Fibroblast of the aortic adventitia (primary cell): ENCODE measurements at places on chromosomes 1 and 21.

GRCh38 chr1:61453111-61453961 lies 271.6 kb downstream of the TM2D1 start:
- peak; percentile 98 for DNase-seq

DNA sequence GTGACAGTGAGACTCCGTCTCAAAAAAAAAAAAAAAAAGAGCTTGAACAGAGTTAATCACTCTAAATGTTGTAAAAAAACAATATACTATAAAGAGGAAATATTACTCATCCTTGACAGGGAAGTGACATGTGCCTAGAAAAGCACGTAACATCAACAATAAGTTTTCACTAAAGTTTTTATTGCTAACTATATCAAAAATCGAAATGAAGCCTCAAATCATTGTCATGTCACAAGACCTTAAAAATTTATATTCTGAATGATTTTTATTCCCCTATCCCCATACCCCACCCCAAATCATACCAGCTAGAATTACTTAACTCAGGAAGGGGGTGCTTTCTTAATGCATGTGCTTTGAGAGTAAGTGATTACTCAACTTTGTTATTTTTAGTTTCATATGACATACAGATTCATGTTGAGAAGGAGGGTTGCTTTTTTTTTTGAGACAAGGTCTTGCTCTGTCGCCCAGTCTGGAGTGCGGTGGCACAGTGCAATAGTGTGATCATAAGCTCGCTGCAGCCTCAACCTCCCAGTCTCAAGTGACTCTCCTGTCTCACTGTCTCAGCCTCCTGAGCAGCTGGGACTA lies 53.6 kb upstream of the MUTYH start:
- no peak for DNase-seq

DNA sequence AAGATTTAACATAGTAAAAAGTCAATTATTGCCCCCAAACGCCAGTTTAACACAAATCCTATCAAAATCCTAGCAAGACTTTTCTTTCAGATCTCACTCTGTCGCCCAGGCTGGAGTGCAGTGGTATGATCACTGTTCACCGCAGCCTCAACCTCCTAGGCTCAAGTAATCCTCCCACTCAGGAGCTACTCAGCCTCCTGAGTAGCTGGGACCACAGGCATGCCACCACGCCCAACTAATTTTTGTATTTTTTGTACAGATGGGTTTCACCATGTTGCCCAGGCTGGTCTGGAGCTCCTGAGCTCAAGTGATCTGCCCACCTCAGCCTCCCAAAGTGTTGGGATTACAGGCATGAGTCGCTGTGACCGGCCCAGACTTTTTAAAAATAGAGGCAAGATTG lies 4.8 kb downstream of the SNIP1 start:
- peak; percentile 21 for DNase-seq

DNA sequence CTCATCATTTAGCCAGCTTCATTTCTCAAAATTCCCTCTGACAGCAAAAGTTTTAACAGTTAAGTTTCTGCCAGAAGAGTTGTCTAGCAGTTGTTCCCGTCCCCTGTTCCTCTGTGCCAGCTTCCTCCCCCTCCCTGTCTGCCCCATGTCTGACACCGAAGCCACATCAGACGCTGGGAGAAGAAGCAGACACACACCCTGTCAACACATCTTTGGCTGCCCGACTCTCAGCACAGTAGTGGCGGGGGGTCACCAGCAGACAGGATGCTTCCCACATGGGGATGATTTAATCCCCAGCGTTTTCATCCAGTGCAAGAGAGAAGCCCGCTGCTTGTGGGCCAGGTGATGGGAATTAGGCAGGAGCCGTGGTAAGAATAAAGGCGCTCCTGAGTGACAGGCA lies 379.4 kb upstream of the RUNX1 start:
- DNase-seq: peak; percentile 31

GRCh38 chr1:220888417-220888986 lies 9.3 kb downstream of the HLX start:
- DNase-seq: no peak

- no peak for DNase-seq
Observed at GRCh38 chr1:204475656-204476432, 18.8 kb downstream of the PIK3C2B start.

GRCh38 chr1:37146071-37146470 lies 111.8 kb upstream of the GRIK3 start:
- no peak for DNase-seq

GRCh38 chr1:38640371-38640770 lies 219.2 kb downstream of the RRAGC start:
- DNase-seq: no peak

- peak; percentile 79 for DNase-seq
Observed at GRCh38 chr1:197776351-197777105, 1.2 kb upstream of the DENND1B start.

DNA sequence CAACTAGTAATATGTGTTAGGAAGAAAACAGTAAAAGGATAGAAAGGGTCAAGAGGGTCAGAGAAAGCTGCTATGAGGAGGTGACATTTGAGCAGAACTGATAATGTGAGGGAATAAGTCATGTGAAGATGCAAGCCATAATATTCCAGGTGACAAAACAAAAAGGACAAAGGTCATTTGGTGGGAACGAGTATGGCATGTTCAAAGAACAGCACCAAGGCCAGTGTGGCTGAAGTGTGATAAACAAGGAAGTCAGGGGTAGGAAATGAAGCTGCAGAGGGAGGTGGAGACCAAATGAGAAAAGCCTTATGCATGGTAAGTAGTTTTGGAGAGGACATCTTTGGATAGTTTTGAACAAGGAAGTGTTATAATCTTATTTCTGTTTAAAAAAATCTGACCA lies 46.7 kb downstream of the LPGAT1 start:
- DNase-seq: no peak

DNA sequence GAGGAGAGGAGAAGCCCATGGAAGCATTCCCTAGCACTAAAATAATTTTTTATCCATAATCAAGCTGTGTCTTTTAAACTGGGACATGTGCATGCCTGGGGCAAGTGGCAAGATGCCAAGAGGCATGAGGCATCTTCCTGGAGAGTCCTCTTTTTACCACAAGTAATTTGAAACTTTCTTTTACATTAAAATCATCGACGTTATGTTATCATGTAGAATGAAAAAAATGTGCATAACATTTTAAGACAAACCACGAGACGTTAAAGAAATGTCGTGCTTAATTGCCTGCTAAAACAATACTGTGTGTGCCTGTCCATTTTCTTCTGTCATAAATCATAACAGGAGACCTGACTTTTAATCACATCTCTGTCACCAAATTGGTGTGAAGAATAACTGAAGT lies 1.5 kb downstream of the STYXL2 start:
- peak; percentile 34 for DNase-seq

- DNase-seq: no peak
Observed at GRCh38 chr1:110509655-110510054, 9.3 kb downstream of the KCNA10 start.

- no peak for DNase-seq
Observed at GRCh38 chr1:216420263-216420662, 3.0 kb downstream of the USH2A start.

DNA sequence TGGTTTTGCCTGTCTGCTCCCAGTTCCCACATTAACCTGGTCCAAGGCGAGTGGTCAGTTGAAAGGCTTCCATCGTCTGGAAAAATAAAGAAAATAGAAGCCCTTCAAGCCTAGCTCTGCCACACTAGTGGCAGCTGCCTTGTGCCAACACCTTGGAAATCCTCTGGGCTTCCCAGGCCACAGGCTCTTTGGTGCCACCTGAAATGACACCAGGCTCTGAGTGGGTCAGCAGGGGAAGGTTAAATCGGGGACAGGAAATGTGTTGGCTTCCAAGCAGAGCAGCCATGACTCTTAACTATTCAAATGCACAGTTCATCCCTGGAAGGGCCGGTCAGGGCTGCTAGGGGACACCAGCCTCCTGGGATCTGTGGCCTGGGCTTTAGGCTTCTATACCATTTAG lies 558.7 kb downstream of the MATN1 start:
- DNase-seq: no peak

DNA sequence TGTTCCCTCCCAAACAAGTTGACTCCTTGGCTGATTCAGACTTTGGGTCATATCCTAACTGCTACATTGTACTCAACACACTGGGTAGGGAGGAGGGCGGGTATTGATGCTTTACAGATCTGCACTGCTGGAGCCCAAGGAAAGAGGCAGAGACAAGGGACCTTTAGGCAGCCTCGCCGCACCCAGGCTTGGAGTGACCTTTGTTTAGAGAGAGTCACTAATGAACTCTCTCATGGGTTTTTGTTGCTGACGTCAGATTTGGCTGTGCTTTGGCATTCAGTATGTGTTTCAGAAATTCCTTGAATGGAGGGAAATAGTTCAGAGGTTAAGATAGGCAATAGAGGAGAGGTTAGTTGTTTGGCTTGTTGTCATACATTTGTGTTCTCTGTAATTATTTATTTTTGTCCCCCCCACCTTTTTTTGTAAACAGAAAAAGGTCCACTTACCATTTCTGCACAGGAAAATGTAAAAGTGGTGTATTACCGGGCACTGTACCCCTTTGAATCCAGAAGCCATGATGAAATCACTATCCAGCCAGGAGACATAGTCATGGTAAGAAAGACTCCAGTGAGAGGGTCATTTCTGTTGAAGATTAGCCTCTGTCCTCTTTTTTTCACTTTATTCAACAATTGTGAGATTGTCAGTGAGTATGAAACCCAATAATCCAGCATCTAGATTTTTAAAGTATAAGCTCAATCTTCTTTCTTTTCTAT lies 116.1 kb downstream of the ATP5PO start:
- DNase-seq: peak; percentile 31

DNA sequence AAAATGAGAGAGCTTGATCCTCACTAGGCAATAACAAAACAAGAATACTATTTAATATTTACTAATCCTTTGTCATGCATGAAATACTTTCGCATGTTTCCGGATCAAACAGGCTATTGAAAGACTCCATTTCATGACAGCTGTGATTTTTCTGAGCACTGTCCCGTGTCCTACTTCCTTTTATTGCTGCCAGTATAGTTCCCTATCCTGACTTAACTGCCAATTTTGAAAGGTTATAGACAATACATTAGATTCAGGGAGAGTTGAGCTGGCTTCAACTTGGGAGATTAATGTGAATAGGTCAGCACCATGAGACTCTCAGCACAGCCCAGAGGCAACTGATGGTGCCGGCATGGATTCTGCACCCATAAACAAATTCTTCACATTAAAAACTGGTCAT lies 225.8 kb downstream of the VAV3 start:
- no peak for DNase-seq

DNA sequence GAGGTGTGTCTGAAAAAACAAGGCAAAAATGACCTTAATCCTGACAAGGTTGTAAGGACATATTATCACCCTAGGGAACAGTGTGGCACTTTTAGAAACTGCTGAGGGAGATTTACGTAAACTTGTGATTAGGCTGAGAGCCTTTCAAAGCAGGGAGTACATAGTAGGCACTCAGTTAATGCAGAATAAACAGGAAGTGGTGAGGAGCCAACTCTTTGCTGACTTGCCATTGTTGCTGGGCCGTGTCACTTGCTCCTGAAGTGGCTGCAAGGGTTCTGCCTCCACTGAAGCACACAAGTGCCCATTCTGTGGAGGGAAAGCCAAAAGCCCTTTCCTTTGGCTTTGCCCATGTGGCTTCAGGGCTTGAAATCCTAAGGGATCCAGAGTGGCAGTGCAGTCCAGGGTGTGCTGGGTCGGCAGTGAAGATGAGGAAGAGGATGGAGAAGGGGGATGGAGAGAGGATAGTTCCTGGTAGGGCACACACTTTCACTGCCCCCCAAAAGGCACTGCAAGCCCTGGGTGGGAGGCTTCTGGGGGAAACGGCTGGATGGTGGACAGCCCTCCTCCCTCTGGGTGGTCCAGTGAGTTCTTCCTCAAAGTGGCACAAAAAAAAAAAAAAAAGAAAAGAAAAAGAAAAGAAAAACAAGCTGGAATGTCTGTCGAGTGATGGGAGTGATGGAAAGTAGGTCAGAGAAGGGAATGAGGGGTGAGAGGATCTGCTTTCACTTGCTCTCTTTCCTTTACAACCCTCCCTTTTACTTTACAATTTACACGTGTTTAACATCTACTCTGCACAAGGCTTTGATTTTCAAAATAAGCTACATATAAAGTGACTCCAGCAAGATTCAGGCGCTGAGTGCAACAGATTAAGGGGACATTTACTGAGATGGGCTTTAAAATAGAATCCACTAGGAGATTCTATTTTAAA lies 13.7 kb upstream of the RHEX start:
- DNase-seq: no peak

GRCh38 chr1:11335417-11336056 lies 62.5 kb downstream of the UBIAD1 start:
- no peak for DNase-seq

DNA sequence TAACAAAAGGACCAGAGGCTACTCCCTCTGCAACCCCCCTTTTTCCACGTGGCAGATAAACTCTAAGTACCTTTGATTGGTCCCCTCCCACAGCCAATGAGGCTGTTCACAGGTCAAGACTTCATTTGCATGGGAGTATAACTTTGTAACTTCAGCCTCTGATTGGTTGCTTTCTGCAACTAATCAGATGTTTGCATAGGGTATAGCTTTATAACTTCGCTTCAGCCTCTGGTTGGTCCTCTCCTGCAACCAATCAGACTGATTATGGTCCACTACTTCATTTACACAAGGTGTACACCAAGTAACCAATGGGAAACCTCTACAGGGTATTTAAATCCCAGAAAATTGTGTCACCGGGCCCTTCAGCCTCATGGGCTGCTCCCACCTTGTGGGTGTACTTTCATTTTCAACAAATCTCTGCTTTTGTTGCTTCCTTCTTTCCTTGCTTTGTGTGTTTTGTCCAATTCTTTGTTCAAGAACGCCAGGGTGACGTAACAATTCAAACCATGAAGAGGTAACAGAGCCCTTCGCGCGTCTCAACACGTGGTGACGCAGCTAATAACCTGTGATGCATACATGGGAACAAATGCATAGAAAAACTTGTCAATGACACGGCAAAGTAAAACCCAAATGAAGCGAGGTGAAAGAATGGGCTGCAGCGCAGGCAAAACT lies 47.2 kb downstream of the VPS26C start:
- DNase-seq: peak; percentile 6

DNA sequence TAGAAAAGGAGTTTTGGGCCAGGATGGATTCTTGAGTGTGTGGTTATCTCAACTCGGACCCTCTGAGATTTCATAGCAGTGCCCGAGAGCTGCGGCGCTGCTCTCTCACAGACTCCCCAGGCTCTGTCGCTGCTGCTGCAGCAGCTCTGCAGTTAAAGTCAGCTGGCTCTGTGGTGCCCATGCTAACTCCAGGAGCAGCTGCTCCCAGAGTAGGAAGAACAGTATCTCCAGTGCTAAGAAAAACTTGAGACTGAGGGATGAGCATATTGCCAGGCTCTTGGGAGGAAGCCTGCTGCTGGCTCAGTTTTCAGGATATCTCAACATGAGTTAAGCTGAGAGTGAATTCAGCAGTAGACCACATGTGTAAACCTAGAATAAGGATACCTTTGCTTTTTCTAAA lies 4.5 kb downstream of the LCE2D start:
- no peak for DNase-seq

- no peak for DNase-seq
Observed at GRCh38 chr21:42563686-42564085, 50.0 kb downstream of the SLC37A1 start.
